ENCODE measurements at places on chromosomes 16 and 17.

DNA sequence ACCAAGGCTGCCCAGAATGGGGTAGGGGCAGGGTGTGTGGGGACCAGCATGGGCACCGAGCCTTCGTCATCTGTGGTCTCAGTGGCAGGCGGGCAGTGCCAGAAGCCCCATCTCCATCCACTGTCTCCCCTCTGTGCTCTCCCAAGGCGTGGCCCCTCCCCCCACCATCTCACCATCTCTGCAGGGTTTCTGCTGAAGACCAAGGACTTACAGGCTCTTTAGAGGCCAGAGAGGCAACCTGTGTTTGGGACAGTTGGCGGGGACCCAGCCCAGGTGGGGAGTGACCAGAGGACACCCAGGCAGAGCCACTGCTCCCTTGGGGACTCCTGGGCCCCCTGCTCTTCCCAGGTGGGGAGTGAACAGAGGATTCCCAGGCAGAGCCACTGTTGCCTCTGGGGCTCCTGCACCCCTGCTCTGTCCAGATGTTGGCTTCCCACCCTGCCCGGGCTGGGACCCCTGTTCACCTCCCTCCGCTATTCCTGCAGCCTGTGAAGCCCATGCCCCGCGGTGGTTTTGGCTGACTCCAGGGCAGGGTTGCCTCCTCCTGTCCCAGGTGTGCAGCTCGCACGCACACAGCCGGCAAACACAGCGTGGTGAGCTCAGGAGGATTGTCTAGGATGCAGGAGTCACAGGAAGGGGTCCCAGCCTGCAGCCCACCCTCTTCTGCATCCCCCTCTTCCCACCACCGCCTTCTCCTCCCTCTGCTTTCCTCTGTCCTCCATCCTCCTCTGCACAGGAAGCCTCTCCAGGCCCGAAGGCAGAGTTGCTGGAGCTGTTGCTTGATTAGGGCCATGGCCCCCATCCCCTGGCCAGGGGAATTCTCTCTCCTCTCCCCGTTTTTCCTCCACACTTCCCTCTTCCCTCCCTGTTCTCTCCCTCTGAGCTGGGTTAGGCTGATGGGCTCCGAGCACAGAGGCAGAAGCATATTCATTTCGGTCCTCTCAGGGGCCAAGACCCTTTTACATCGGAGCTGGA, 45.0 kb downstream of the SLC7A5 start:
- DNase-seq, result no peak

- no peak for DNase-seq
These were observed 10.2 kb downstream of the TRARG1 start for GRCh38 chr17:1289695-1290094.

DNA sequence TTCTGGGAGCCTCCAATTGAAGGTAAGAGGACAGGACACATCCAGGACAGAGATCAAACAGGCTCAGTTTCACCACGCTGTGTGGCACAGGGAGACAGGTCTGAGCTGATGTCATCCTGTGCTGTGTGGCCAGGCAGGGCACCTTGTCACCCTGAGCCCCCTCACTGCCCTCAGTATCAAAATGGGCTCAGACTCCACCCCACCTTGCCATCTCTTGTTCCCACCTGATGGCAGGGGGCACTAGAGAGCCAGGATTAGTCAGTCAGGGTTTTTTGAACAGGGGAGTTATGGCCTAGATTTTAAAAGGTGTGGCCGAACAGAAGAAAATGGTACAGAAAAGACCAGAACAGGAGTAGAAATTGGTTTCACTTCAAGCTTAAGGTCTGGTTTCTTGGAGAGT, 2.6 kb downstream of the KAT2A start:
- DNase-seq, result no peak

DNA sequence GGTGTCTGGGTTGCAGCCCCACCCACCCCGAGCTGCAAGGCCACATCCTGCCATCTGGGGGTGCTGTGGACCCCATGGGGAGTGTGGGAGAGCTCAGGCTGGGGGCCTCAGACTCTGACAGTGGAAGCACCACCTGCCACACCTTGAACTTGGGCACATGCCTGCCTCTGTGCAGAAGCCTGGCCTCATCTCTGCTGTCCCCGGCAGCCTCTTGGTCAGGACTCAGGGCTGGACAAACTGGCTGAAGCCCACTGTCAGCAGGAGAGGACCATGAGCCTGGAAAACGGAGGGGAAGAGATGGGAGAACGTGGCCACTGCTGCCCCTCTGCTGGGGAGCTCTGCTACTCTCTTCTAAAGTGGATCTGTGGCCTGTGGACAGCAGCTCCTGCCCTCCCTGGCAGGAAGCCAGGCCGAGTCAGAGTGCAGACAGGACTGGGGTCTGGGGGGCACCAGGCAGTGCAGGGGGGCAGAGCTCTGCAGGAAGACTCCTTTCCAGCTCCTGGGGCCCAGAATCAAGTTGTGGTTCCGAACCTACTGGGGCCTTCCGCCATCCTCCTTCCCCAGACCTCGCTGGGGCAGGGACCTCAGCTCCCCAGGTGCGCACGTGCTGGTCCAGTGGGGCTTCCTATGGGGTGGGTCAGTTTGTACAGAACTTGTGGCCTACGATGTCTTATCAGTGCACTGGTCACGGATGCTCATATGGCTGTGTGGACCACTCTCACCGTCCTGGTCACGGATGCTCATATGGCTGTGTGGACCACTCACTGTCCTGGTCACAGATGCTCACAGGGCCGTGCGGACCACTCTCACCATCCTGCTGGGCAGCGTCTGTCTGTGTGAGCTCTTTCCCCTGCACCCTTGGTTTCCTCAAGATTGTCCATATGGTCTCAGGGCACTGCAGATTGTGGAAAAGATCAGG, 207.7 kb downstream of the LAT start:
- no peak for DNase-seq

DNA sequence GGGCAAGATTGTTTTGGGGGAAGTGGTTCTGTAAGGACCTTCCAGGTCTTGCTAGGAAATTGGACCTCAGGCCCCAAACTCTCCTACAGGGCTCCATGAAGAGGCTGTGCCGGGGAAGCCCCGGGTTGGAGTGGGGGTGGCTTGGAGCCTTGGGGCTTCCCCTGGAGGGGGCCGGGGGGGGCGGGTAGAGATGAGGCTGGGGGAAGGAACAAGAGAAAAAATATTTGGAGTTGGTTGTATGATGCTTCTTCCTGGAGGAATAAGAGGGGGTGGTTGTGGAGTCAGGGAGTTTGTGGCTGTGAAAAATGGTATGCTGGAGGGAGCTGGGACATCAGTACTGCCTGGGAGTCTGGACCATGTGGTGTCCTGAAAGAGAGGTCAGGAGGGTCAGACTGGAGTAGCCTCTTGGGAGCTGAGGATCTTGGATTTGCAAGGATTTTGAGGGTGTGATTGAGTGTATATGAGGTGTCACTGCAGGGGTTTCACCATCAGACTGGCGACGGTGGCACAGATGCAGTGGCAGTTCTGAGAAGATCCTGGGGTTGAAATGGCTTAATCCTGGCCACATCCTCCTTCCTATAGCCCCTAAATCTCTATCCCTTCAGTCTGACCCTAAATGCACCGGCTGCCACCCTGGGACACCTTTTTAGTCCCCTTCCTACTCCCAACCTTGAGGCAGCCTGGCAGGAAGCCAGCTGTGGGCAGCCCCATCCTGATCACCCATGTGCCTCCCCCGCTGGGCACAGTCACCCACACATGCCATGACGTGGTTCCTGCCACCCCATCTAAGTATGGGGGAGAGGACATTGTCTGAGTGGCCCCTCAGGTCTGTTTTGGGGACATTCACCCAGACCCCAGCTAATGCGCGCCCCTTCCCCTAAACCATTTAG, 10.9 kb downstream of the RARA start:
- no peak for DNase-seq

GRCh38 chr17:17402558-17402957, 74.2 kb upstream of the MED9 start:
- no peak for DNase-seq

DNA sequence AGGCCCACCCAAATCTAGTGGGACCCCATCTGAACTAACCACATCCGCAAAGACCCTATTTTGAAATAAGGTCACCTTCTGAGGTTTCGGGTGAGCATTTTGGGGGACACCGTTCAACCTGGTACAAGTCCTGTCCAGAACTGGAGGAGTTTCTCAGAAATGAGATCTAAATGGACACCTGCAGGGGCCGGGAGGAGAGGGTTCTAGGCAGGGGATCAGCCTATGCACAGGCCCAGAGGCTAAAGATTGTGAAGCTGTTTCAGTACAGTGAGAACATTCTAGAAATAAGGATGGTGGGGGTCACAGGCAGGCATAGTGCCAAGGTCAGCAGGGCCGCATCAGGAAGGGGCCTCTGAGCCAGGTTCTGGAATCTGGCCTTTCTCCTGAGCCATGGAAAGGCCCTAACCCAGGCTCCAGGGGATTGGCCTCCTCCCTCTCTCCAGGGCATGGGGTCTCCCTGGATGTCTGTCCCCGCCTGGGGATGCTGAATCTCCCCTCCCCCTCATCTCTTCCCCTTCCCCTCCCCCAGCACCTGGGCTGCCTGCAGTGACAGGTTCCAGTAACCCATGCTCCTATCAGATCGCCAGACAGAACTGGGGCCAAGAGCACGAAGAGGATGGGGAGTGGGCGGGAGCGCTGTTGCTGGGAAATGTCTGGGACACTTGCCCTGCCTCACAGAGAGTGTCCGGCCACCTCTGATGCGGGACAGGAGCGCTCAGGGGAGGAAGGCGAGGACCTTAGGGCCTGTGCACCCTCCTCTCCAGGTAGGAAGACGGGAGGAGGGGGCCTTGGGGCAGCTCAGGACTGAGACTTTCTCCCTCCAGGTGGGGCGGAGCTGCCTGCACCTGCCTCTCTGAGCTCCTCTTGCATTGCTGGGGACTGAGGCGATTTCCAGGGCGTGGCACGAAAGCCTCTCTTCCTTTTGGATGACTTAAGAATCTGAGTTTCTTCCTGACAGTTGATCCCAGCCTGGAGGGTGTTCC, 321.4 kb upstream of the TNRC6C start:
- DNase-seq, result no peak

DNA sequence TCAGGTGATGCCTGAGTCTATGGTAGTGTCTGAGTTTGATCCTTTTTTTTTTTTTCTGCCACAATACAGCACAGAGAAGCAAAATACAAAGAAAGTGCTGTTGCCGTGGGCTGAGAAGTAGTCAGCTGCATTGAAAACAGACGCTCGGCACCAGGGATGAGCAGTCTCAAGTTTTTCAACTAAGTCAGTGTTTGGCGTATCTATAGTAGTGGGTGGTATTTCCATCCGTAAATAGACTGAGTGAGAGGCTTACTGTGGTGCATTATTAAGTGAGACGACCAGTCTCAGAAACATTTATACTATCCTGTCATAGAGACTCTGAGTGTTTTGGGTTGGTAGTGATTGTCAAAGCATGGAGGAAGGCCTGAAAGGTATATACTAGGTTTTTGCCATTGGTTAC, 221.3 kb downstream of the SNX29 start:
- no peak for DNase-seq

GRCh38 chr16:64865069-64865696, 256.7 kb downstream of the CDH11 start:
- DNase-seq, result no peak

DNA sequence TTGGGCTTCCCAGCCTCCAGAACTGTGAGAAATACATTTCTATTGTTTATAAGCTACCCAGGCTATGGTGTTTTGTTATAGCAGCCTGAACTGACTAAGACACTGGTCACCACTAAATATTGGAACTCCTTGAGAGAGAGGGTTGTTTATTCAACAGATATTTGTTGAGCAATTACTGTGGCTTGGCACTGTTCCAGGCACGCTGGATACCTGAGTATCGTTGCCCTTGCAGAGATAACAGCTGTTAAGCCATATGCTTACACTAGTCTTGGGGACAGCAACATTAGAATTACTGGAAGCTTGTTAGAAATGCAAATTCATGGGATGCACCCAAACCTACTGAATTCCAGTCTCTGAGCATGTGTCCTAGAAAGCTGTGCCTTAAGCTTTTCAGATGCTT, 230.7 kb downstream of the HS3ST4 start:
- no peak for DNase-seq

- DNase-seq, result no peak
These were observed 4.0 kb downstream of the RSPRY1 start for GRCh38 chr16:57190136-57190535.

DNA sequence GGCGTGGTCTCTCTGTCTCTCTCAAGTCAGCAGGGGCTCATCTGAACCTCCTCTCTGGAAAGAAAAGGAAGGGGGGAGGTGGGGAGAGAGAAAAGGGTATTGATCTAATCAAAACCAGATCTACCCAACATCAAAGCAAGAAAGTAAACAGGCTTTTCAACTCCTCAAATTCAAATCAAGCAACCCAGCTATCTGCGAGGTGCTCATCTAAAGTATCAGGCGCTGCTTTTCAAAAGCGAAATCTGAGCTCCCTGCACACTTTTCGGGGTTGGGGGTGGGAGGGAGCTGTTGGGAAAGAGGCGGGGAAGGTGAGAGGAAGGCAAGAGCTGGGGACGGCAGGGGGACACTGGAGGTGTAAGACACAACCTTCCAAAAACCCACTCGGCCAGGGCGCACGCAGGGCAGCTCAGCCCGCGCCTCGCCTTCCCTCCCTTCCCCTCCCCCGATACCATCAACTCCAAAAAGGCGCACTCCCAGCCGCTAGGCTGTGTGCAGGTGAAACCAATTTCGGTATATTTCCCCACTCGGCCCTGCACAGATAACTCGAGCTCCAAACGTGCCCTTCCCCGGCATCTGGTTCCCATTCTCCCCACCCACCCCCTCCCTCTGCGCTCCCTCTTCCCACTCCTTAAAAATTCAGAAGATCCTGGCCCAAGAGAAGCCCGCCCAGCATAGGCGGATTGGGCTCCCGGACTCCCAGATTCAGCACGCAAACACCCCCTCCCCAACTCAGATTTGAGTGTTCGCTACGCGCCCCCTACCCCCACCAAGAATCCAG, 2.6 kb downstream of the AXIN2 start:
- no peak for DNase-seq

DNA sequence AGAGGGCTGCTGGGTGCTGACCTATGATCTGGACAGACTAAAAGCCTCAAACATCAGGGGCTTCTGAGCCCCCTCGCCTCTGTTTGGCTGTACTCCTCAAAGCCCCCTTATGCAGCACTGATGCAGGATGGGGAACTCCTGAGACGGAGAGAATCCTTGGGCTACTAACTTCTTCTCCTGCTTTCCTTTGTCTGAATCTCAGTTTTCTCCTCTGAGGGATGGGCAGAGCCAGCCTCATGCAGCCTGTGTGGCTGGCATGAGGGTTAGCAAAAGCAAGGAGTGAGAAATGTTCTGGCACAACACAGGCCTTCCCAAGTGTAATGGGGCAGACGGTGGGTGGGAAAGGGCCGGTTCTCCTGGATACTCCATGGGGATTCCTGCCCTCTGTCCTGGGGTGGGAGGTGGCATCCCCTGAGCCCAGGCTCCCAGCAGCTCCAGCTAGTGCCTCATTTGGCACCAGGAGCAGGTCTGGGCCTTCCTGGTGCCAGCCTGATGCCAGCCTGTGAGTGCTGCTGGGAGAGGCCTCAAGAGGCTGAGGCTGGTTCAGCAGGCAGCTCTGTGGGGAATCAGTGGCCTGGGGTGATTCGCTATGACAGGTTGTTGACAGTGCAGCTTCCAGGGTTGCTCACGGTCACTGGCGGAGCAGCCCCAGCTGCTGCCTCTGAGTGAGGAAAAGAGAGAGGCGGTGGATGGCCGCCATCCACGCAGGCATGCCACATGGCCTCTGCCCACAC, 4.0 kb upstream of the BRD7 start:
- DNase-seq, result no peak

- DNase-seq, result no peak
These were observed 2.2 kb upstream of the PIGS start for GRCh38 chr17:28573521-28573920.

- no peak for DNase-seq
These were observed 76.2 kb upstream of the KSR1 start for GRCh38 chr17:27379888-27380533.

Data from D721Med (cell line).